ENCODE measurements at places on chromosomes 1 and 21. TPM values are rescaled to one million over a fixed set of nuclear protein-coding genes. Genes with fewer than 3 reads are reported as not detected.

The NPR1 gene
- total RNA-seq, result 2.9 TPM

The GSTM3 gene
- 103 TPM for total RNA-seq

The SH2D1B gene
- not detected for total RNA-seq

The SPRR1A gene
- total RNA-seq, result not detected

The ADORA1 gene
- 47.3 TPM for total RNA-seq

The SFT2D2 gene
- 44.1 TPM for total RNA-seq

The CFHR2 gene
- total RNA-seq, result not detected

The TSPEAR gene
- not detected for total RNA-seq

The OR2L3 gene
- total RNA-seq, result not detected

The SPATA1 gene
- 0.05 TPM for total RNA-seq

The PNRC2 gene
- 86.6 TPM for total RNA-seq

The SORT1 gene
- total RNA-seq, result 164 TPM

The DMRTA2 gene
- total RNA-seq, result 1.1 TPM

The GPR157 gene
- 5.6 TPM for total RNA-seq

The CAMSAP2 gene
- 22.8 TPM for total RNA-seq

The CFAP74 gene
- 9.1 TPM for total RNA-seq

The ABCB10 gene
- total RNA-seq, result 21.9 TPM

The RIMKLA gene
- 1.4 TPM for total RNA-seq

The OLIG2 gene
- not detected for total RNA-seq

The EDN2 gene
- 2.6 TPM for total RNA-seq

The RXFP4 gene
- not detected for total RNA-seq

The EFCAB7 gene
- 11.6 TPM for total RNA-seq

The ZNF593OS gene
- total RNA-seq, result not detected

The NGF gene
- total RNA-seq, result 1.4 TPM

The TRIM67 gene
- not detected for total RNA-seq

The IFI44L gene
- total RNA-seq, result 7.4 TPM

The PAFAH2 gene
- total RNA-seq, result 17.4 TPM

Measured in prostate gland (tissue), 2 donors.